ENCODE measurements at places on chromosomes 13 and 19.
A peak's percentile ranks its signal among the peaks of the same experiment; 100 is the strongest.

GRCh38 chr13:23868521-23868920 lies 20.7 kb downstream of the MIPEP start:
- no peak for DNase-seq

GRCh38 chr13:95644601-95645052 lies at the start of gene DZIP1:
Gene DZIP1, minus strand, starts transcription at chr13:95644706. Its CDS starts 2,677 bp downstream, at chr13:95642029.
- DNase-seq: peak; percentile 94

GRCh38 chr19:49301165-49301865 lies 23.7 kb downstream of the SLC6A16 start:
- DNase-seq: peak; percentile 67

DNA sequence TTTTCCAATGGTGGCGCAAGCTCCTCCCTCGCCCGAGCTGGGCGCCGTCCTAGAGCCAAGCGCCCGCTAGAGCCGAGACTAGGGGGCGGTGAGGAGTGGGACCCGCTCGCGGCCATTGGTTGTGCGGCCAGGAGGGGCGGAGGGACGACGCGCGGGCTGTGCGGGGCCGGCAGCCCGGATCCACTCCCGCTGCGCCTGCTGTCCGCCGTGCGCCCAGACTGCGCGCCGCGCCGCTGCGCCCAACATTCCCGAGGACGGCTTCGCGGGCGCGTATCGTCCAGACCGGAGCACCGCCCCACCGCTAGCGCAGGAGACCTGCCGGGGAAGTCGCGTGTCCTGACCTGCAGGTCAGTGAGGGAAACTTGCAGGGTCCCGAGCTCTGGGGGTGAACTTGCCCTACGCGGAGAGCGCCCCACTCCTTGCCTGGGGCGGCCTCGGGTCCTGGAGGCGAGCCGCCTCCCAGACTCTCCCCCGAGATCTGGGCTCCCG lies at the start of gene SERTM1:
Gene SERTM1 (plus strand): TSS at position 183 of the 489 bp plus-strand sequence. CDS start 21,059 bp downstream, outside the sequence.
- DNase-seq: peak; percentile 80

DNA sequence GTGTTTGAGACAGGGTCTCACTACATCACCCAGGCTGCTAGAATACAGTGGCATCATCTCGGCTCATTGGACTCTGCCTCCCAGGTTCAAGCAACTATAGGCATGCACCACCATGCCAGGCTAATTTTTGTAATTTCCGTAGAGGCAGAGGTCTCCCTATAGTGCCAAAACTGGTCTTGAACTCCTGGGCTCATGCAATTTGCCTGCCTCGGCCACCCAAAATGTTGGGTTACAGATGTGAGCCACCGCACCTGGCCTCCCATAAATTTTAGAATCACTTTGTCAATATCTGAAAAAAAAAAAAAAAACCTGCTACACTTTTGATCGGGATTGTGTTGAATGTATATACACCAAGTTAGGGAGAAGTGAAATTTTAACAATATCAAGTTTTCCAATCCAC lies 11.9 kb upstream of the PLEKHF1 start:
- no peak for DNase-seq

- no peak for DNase-seq
Measured at GRCh38 chr19:31257426-31258130, 91.7 kb downstream of the TSHZ3 start.

- DNase-seq: peak; percentile 58
Measured at GRCh38 chr13:66558506-66558905, 671.6 kb downstream of the PCDH9 start.

- DNase-seq: no peak
Measured at GRCh38 chr13:33541962-33542308, 256.4 kb upstream of the STARD13 start.
